Left lobe of liver (tissue), 2 donors: ENCODE measurements at places on chromosomes 11 and 22. TPM values are rescaled to one million over a fixed set of nuclear protein-coding genes. Genes with fewer than 3 reads are reported as not detected.

UBQLN3 gene
- total RNA-seq, result not detected

AIP gene
- 26.3 TPM for total RNA-seq

NAV2 gene
- total RNA-seq, result 32.0 TPM

CHADL gene
- total RNA-seq, result 2.5 TPM

PHOX2A gene
- not detected for total RNA-seq

OR4C13 gene
- not detected for total RNA-seq

FOLR1 gene
- not detected for total RNA-seq

GLB1L3 gene
- total RNA-seq, result 0.10 TPM

KRTAP5-11 gene
- total RNA-seq, result not detected

ABCG4 gene
- total RNA-seq, result 0.48 TPM

OR52N4 gene
- not detected for total RNA-seq

MS4A6A gene
- total RNA-seq, result 37.7 TPM

- no peak for DNase-seq
Observed at GRCh38 chr11:128304116-128304515, 283.2 kb downstream of the ETS1 start.

DNA sequence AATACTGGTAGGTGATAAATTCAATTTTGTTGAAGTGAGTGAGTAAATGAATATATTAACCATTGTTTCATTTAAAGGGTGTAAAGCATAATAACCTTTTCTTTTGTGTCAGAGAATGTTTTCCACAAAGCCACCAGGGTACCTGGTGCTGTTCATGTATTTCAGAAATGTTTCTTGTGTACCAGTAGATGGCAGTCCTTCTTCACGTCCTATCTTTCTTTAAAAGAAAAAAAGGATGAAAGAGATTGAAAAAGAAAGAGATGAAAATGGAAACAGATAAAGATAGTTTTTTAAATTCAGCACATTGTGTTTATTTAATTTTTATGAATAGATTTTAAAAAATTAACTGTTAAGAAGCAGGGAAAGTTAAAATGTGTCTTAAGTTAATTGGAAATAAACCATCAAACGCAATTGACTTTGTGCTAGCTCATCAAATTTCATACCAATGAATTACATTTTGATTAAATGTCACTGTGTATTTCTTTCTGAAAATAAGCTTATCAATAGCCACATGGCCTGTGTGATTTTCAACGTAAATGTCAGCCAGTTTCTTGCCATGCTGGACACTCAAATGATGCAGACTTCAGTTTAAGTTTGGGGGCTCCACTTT lies 65.5 kb upstream of the CHORDC1 start:
- no peak for DNase-seq

- DNase-seq, result no peak
Observed at GRCh38 chr11:16891165-16891564, 123.0 kb downstream of the PLEKHA7 start.

- DNase-seq, result peak; percentile 22
Observed at GRCh38 chr22:47071078-47071806, 308.8 kb downstream of the TBC1D22A start.

DNA sequence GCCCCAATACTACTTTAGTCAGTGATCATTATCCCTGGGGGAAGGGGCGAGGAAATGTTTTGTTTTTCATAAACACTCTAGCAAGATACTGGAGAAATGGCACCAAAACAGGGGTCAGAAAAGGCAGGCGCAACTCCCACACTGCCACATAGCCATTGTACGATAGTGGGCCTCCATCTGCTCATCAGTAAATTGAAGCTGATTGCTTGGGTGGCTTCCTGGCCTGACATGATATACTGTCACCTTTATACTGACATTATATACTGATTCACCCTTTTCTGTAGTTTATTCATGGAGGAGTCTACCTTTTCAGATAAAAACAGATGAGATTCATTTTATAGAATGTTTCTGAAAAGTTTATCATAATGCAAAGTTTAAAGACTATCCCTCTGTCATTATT lies 51.6 kb upstream of the CCDC34 start:
- DNase-seq, result no peak

GRCh38 chr22:43957871-43958270 lies 2.6 kb downstream of the SAMM50 start:
- DNase-seq, result no peak

- DNase-seq, result no peak
Observed at GRCh38 chr11:110730773-110731172, 18.5 kb upstream of the ARHGAP20 start.

DNA sequence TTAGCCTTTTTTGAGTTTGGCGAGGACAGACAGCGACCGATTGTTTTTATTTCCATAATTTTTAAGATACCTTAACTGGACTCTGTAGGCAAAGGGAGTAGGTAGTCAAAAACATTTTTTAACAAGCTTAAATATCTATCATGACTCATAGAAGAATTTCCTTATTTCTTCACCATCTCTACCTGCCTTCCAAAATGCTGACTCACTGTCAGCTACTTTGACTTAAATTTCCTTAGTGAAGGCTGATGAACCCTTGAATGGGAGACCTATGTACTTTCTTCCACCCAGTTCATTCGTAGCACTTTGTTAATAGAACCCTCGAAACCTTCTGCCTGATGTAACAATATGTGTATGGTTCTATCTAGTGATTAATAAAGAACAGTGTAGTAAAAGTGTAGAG lies 1.1 kb upstream of the MTMR2 start:
- no peak for DNase-seq

DNA sequence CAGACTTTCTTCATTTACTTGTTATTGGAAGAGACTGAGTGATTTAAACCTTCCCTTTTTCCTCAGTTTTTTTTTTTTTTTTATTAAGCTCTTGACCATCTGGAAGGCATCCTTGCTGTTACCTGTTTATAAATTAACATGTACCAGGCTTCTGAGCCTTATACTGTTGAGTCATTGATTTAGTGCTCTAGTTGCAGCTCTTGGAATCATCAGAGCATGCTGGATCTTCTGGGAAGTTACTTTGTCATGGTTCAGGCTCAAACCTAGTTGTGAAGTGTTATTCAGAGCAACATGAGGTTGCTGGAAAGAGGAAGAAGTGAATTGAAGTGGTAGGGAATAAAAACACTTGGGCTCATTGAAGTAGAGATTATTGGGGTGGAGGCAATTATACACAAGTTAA lies 6.3 kb downstream of the ZDHHC5 start:
- DNase-seq, result no peak

- DNase-seq, result no peak
Observed at GRCh38 chr22:44407171-44407986, 90.7 kb downstream of the RTL6 start.

GRCh38 chr22:24699876-24700275 lies 74.6 kb downstream of the PIWIL3 start:
- DNase-seq, result no peak

DNA sequence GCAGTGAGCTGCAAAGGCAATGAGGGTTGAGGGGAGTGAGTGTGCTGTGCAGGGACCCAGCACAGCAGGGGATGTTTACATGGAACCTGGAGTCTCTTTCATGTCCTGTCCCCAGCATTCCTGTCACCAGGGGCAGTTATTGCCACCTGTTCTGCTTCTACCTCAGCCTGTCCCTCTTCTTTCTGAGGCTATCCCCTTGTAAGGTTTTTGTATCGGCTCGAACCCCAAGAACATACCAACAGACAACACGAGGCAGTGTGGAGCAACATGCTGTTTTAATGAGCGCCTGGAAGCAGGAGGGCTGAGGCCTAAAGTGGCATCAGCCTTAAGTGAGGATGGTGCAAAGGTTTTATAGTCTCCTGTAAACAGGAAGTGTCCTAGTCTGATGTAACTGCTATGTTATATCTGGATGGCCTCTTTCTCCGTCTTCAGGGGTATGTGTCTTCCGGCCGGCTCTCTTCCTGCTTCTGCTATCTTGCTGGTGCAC lies 3.9 kb downstream of the SCGB2A2 start:
- no peak for DNase-seq

- DNase-seq, result no peak
Observed at GRCh38 chr11:111586388-111586831, 15.8 kb upstream of the SIK2 start.

- DNase-seq, result peak; percentile 55
Observed at GRCh38 chr11:62708793-62709192, 1.3 kb downstream of the GNG3 start.

GRCh38 chr22:26737262-26737661 lies 79.9 kb downstream of the MIAT start:
- no peak for DNase-seq

DNA sequence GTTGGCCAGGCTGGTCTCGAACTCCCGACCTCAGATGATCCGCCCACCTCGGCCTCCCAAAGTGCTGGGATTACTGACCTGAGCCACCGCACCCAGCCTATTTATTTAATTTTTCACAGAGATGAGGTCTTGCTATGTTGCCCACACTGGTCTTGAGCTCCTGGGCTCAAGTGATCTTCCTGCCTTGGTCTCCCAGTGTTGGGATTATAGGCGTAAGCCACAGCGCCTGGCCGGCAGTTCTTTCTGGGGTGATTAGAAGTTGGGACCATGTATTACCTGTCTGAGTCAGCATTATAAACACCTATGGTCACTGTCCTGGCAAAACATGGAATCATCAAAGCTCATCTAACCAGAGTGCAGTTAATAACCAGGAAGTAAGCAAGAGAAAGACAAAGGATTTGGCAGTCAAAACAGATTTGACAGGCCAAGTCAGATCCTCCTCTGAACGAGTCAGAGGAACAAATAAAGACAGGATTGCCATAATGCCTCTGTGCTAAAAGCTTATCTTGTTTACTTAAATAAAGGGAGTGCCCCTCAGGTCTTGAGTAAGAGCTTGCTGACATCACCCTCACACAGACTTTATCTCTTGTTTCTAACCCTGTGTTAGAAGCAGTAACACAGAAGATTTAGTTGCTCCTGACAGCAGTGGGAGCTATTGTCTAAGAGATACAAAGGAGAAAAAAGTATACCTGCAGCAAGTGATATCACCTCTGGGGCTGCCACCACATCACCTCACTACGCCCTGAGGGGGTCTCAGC lies 3.7 kb downstream of the SERPIND1 start:
- DNase-seq, result peak; percentile 71

- no peak for DNase-seq
Observed at GRCh38 chr11:36057379-36058042, 113.6 kb downstream of the LDLRAD3 start.

DNA sequence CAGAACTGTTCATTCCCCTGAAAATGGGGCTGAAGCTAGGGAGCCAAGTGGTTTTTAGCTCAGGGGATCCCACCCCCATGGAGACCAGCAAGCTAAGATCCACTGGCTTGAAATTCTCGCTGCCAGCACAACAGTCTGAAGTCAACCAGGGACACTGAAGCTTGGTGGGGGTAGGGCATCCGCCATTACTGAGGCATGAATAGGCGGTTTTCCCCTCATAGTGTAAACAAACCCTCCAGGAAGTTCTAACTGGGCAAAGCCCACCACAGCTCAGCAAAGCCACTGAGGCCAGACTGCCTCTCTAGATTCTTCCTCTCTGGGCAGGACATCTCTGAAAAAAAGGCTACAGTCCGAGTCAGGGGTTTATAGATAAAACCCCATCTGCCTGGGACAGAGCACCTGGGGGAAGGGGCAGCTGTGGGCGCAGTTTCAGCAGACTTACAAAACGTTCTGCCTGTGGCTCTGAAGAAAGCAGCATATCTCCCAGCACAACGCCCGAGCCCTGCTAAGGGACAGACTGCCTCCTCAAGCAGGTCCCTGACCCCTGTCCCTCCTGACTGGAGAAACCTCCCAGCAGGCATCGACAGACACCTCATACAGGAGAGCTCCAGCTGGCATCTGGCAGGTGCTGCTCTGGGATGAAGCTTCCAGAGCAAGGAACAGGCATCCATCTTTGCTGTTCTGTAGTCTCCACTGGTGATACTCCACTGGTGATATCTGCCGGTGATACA lies 32.7 kb downstream of the GAB4 start:
- DNase-seq, result no peak

DNA sequence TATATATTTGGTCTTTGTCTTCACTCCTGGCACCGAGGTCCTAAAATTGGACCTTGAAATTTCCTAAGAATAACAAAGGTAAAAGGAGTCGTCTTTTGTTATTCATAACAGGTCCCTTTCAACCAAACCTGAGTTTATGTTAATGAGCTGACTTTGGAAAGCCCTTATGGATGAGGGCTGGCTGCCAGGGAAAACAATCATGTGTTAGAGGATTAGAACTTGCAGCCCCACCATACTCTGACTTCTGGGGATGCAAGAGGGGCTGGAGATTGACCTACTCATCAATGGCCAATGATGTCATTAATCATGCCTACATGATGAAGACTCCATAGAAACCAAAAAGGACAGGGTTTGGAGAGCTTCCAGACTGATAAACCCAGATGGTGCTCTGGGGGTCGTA lies 118.9 kb downstream of the MRTFA start:
- no peak for DNase-seq

GRCh38 chr11:7493670-7494069 lies 8.4 kb downstream of the OLFML1 start:
- no peak for DNase-seq

DNA sequence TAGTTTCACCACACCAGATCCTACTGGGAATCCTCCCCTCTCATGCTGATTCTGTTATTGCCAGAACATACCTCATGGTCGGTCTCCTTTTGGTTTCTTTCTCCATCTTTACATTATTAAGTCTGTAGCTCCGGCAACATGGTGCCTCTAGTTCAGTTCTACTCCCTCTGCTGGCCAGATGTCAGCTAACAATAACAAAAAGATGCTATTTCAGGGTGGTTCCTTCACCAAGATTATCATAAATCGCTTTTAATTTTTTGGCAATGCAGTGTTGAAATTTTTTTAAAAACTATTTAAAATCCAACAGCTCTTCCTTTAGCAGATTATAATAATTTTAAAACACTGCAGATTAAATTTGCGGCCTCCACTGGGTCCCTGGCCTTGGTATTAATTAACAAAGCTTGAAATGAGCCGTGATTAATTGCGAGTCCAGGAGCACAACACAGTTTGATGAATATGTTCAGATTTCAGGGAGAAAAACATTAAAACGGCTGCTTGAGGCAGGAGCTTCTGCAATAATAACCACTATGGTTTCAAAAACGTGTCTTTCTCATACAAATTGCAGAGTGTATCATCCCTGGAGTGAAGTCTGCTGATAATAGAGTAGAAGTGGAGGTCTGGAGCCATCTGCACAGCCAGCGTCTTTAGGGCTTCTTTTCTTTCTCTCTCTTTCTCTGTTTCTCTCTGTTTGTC lies 492.9 kb upstream of the KIRREL3 start:
- DNase-seq, result no peak

DNA sequence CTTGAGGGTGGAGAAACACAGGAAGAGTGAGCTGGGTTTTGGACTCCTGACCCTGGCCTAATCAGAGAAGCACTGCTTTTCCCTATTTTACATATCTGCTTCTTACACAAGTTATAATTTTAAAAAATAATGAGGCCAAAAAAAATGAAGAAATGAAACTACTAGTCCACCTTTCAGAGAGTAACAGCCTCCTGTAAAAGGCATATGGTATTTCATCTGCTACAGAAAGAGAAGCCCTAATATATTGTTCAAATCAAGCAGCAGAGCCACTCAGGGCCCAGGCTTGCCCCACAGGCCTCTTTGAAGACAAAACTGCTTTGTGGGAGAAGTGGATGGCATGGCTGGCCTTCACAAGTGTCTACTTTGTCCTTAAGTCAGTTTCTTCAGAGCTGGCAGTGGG lies 10.0 kb downstream of the DIXDC1 start:
- no peak for DNase-seq

GRCh38 chr11:120168108-120168959 lies 30.4 kb upstream of the TRIM29 start:
- no peak for DNase-seq
